Urinary bladder (tissue), 4 donors: ENCODE measurements at places on chromosomes 4 and X.

GRCh38 chr4:173195109-173195508, 26.5 kb downstream of the GALNT7 start:
- no peak for DNase-seq

DNA sequence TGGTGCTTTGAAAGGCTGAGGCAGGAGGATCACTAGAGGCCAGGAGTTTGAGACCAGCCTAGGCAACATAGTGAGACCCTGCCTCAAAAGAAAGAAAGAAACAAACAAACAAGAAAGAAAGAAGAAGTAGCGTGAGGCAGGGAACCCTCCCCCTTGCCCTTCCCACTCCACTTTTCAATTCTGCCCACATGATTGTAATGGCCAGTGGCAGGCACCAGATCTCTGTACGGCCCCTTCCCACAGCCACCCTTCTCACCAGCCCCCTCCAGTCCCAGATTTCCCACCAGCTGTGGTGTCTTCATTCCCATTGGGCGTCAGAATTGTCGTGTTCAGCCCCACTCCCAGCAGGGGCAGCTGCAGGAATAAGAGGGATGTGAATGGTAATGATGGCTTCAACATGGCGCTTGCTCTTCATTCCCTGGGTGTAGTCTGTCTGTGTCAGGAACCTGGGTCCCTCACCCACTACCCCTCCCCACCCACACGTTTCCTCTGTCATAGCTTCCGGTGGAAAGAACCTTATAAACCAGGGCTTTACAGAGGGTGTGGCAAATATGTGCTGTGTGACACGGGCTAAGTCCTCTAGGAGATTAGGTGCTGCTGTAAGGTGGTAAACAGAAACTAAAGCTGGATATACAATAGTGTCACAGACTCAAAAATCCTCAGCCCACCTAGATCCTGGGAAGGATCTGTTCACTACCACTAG, at the start of gene IL2RG:
IL2RG (minus strand) TSS at position 437 of the 703 bp plus-strand sequence; CDS start at position 399, 38 bp downstream.
- DNase-seq, result no peak

DNA sequence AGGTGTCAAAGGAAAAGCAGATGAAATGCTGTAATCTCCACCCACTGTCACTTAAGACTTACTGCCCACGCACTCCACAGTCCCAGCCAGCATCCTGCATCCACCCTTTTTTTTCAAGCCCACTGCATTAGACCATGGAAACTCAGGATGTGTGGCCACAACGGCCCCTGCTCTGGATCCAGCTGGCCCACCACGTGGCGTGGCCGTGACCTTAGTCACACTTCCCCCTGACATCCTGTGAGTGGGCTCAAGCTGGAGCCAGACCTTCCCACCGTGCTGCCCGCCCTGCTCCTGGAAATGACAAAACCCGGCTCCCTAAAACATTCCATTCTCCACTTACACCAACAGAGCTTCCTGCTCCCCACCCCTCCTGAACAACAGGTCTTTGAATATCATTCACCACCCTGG, 588.3 kb upstream of the DIPK2B start:
- no peak for DNase-seq

- DNase-seq, result peak; percentile 49
Observed at GRCh38 chr4:118968005-118968404, 79.4 kb downstream of the SYNPO2 start.

DNA sequence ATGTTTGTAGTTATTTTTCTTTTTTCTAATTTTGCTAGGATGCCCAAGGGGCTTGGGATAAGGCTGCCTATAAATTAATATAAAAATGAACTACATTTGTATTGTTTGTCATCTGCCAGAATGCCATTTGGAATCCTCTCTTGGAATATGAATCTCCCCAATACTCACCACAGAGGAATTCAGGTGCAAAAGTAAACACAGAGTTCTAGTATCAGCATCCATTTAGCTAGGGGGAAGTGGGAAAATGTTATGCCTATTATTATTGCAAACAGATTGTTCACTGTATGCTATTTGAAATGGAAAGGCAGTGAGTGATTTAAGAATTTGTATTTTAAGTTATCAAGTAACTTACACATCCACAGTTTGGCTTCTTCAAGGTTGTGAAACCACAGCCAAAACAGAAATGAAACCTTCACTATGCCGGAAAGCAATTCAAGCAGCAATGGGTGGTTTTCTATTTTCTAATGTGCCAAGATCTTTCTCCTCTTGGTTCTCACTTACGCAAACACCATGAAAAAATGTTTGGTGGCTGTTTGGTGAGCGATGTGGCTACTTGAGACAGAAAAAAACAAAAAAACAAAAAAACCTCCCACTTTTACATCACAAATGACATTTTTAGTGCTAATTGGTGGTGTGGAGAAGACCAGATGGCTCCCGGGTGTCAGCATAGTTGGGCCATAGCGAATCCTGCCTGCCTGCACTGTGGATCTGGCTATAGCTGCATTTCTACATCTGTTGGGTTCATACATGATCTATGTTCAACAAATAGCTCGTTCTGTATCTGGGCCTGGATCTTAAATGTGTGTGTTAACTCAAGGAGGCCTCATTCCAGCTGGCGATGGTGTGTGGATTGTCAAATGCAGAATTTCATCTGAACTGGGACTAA, 200.8 kb upstream of the GIMD1 start:
- no peak for DNase-seq

GRCh38 chrX:41386222-41386990, 52.4 kb downstream of the DDX3X start:
- no peak for DNase-seq

DNA sequence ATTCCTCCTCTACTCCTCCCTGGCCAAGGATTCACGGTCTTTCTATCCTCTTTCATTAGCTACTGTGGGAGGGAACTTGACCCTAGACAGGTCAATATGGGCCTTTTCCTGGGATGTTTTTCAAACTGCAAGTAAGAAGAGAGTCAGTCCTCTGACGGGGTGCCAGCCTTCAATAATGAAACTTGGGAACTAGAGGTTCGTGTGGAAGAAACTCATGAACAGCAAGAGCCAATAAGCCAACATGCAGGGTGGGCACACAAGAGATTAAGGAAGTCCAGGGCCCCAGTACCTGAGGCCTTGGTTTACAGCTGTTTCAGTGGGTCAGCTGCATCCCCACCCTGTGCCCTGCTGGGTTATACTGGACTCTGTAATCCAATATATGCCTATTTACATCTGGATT, 49.3 kb downstream of the LIMCH1 start:
- no peak for DNase-seq
